ENCODE measurements at places on chromosomes 7 and 10. TPM values are rescaled to one million over a fixed set of nuclear protein-coding genes. Genes with fewer than 3 reads are reported as not detected.

Gene MMP21
- not detected for total RNA-seq

Gene CNTNAP2
- total RNA-seq, result not detected

Gene CHRM2
- not detected for total RNA-seq

Gene PRSS37
- total RNA-seq, result not detected

Gene GPAM
- 4.4 TPM for total RNA-seq

Gene SPDYE8
- not detected for total RNA-seq

Gene MYPN
- 31.3 TPM for total RNA-seq

Gene CYP26A1
- 0.30 TPM for total RNA-seq

All from MG63 (cell line).